ENCODE measurements at places on chromosomes 12 and 14.

GRCh38 chr14:22614240-22614799, 16.2 kb downstream of the ABHD4 start:
- peak; percentile 99 for DNase-seq

DNA sequence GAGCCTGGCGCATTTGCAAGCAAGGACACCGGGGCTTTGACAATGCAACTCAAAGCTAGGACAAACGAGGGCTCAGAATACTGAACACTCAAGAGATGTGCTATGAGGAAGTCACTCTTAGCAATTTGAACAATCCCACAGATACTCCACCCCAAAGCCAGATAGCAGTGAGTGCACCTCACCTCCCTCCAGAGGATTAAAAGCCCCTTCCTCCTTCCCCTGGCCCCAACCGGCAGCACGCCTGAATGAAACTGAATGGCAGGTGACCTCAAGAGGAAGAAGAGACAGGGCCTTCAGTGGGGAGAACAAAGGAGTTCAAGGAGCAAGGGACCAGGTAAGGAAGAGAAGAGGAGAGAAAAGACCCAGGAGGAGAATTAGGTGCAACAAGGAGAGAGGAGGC, 1.9 kb upstream of the KRT78 start:
- no peak for DNase-seq

DNA sequence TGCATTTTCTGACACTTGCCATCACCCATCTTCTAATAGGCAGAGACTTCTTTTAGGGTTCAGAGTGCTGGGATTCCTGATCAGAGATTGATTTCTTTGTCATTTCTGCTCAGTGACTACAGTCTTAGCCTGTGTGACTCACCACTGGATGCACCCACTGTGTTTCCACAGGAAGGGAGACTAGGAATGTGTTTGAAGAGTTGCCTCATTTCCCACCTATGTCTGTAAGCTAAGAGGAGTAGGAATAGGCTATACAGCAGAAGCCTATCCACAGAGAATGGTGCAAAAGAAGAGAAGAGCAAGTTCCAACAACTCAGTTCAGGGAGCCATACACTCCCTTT, 60.2 kb upstream of the ACTN1 start:
- DNase-seq, result no peak

GRCh38 chr14:103711516-103712431, 3.5 kb downstream of the XRCC3 start:
- DNase-seq, result no peak

DNA sequence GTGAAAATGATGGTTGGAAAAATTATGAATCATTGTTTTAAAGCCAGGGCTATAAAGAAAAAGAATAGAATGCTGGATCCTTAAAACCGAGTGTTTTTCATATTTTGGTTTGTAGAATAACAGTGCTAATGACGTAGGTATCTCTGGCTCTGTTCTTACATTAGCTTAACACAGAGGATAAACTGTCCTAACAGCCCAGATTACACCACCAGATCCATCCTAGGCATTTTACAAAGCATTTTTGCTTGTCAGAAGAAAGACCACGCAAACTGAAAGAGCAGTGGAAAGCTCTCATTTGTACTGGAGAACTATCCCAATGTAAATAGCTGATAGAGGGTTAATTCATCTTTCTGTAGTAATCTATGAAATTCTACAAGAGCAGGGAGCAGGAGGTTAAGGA, 13.6 kb downstream of the IFT81 start:
- DNase-seq, result no peak

DNA sequence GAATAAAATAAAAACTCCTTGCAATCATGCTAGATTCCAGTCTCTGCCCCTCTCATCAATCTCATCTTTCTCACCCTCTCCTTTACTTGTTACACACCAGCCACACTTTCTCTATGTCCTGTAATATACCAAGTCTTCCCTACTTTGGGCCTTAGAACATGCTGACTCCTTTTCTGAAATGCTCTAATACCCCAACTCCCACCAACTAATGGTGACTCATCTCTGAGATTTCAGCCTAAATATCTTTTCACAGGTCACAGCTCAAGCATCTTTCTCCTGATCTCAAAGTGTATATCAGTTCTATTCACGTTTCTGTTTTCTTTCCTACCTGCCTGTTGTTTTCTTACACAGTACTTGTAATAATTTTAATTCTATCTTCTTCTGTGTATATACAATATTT, 378.9 kb upstream of the PRICKLE1 start:
- DNase-seq, result no peak

GRCh38 chr12:4227046-4227445, 46.5 kb upstream of the CCND2 start:
- DNase-seq, result no peak

DNA sequence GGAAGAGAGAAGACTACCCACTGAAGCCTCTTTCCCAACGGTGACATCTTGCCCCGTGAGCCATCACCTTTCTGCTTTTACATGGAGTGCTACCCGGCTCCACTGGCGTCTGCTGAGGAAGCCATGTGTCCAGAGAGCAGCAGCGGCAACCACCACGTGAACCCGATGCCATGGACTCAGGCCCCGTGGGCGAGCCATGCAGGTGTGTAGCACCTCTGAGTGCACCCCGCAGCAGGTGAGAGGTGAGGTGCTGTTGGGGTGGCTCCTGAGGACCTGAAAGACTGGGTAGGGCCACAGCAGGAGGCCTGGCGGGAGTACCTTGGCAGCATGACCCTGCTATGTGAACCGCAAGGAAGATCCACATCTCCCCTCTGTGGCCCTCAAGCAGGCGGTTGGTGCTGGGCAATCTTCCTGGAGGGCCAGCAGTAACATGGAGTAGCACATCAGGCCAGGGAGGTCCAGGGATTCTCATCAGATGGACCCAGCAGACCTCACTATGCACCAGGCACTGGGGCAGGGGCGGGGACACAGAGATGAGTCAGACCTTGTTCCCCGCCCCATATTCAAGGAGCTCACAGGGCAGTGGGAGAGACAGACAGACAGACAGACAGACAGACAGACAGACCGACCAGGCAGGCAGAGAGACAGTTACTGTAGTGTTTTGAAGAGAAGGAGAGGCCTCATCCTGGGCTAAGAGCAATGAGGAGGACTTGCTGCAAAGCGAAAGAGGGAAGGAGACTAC, 129.6 kb downstream of the PAPOLA start:
- no peak for DNase-seq

- DNase-seq, result no peak
These were observed 19.3 kb downstream of the FMNL3 start for GRCh38 chr12:49687941-49688340.

GRCh38 chr14:101789222-101789621, 27.7 kb downstream of the PPP2R5C start:
- DNase-seq, result no peak

Data from AG09309 (cell line).